NCI-H1105 (cell line): ENCODE measurements at places on chromosomes 7 and 10.

- DNase-seq: no peak
Observed at GRCh38 chr7:119996634-119997033, 276.3 kb upstream of the KCND2 start.

GRCh38 chr7:28083998-28084985 lies 96.3 kb downstream of the JAZF1 start:
- no peak for DNase-seq

- no peak for DNase-seq
Observed at GRCh38 chr7:140698477-140698876, 2.0 kb downstream of the NDUFB2 start.

GRCh38 chr10:50582046-50582445 lies 41.7 kb downstream of the SGMS1 start:
- no peak for DNase-seq

GRCh38 chr10:124306922-124307371 lies 111.8 kb downstream of the OAT start:
- no peak for DNase-seq

DNA sequence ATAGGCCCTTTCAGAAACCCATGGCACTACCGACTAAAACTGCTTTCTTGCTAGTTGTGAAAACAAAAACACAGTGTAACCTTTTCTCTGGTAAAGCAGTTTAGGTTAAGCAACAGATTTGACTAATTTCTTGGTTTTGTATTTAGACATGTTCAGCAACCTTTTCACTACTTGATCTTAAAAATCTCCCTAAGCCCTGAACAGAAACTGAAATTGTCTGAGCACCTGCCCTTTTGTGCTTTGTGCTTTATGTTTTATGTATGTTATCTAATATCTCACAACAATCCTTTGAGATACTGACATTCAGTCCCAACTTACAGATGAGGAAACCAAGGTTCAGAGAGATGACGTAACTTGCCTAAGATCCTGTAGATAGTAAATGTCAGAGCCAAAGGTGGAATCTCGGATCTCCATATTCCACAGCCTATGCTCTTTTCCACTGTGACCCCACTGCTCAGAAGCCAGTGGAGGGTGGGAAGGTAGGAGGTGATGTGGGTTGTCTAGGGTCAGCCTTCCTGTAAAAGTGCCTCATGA lies 146.6 kb downstream of the LCOR start:
- DNase-seq: no peak

GRCh38 chr7:103637726-103638125 lies 191.7 kb upstream of the SLC26A5 start:
- DNase-seq: no peak

DNA sequence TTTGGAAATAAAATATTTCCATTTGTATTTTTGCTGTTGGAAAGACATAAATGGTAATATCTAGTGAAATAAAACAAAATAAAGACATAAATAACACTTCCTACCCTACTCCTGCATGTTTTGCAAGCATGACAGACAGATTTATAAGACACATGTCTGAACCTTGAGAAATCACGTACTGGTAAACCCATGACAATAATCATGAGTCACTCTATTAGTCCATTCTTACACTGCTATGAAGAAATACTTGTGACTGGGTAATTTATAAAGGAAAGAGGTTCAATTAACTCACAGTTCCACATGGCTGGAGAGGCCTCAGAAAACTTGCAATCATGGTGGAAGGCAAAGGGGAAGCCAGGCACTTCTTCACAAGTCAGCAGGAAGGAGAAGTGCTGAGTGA lies 942.2 kb downstream of the REEP3 start:
- DNase-seq: no peak

DNA sequence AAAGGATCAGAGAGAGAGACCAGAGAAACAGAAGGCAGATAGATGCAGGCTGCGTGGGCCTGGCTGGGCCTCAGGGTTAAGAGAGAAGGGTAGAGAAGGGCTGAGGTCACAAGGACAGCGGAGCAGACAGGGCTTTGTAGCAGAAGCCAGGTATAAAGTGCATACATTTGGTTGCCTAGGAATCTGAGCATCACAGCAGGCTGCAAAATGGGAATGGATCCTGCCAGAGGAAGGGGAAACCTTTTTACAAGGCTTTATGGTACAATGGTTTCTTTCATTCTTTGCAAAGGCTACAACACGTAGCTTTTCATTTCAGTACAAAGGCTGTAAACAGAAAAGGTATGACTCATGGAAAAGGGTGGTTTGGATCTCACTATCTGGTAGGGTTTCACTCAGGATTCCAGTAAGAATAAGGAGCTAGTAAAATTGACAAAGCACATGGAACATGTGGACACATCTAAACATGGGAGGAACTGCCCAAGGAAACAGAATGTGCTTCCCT lies 275.1 kb downstream of the DOCK4 start:
- DNase-seq: no peak

DNA sequence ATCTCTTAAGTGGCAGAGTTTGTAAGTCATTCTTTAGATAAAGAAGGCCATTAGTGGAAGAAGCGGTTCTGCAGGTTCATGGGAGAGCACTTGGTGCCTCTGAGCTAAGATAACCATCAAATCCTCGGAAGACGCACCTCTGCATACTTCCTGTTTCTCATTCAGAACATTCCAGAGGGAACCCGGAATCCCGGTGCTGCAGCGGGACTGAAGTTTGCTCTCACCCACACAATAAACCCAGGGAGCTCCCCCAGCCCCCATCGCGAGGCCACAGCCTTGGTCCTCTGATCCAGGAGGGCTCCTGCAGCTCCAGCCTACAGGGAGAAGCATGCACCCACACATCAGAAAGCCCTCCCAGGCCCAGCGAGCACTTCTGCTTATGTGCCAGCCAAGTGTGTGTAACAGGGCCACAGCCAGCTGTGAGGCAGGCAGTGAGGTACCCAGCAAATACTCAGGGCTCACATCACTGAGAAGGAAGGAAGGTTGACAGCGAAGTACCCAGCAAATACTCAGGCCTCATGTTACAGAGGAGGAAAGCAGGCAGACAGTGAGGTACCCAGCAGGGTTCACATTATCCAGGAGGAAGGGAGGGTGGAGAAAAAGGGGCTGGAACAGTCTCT lies 142.4 kb downstream of the DIP2C start:
- DNase-seq: no peak

DNA sequence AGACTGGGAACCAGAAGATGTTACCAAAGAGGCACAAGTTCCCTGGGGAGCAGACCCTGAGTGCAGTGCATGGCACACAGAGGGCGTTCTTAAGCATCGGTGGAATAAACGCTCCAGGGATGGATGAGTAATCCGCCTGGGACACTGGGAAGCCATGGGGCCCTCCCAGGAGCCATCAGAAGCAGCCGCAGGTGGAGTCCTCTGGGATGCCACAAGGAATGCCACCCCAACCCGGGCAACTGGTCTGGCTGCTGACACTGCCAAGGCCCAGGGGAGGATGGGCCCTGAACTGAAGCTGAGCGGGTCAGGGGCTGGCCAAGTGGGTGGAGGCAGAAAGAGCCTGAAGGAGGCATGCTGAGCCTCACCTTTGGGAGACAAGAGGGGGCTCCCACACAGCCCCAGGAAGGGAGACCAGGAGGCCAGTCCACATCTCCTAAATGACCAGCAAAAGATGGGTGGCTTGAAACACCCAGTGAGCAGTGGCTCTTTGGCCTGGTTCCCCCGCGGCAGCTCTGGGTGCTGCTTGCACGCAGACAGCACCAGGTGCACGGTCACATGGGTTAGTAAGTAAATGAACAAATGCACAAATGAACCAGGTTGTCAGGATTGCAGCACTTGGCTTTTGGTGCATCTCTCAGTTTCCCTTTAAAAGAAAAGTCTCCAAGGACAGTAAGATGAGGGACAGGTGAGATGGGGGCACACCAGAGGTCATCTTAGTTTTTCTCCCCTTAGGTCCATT lies 141.3 kb upstream of the ZMIZ1 start:
- no peak for DNase-seq

GRCh38 chr7:68688416-68689086 lies 909.7 kb upstream of the AUTS2 start:
- peak; percentile 49 for DNase-seq

DNA sequence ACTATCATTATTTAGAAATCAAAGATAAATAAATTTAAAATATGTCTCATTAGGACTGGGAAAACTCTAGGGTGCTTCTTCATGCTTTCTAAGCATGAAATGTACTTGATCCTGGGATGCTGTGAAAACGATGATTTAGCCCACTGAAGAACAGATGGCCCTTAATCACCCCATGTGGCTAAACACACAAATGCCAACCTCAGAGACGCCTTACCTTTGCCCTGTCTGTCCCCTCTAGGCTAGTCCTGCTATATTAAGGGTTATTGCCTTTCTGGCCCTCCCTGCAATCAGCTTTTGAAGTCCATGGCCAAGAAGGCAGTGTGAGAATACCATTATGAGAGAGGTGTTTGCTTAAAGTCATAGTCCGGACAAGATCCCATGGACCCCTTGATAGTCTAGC lies 217.2 kb downstream of the TWIST1 start:
- no peak for DNase-seq

DNA sequence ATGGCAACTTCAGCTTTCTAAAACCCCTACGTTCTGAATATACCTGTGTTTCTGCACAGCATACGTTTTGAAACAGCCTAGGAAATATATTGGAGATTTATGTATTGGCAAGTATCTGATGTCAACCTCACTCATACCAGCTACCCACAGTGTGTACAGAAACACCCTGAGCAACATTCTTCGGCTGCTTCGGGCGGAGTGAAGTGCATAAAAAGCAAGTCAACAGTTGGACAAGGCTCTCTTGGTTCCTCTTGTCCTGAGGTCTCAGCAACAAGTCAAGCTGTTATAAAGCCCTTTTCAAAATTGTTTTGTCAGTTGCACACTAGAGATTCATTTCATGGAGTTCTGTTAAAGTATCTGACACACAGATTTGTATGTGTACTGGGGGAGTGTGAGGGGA lies 40.0 kb upstream of the PAPSS2 start:
- DNase-seq: no peak

- DNase-seq: no peak
Observed at GRCh38 chr7:1481300-1481699, 22.0 kb upstream of the MICALL2 start.

DNA sequence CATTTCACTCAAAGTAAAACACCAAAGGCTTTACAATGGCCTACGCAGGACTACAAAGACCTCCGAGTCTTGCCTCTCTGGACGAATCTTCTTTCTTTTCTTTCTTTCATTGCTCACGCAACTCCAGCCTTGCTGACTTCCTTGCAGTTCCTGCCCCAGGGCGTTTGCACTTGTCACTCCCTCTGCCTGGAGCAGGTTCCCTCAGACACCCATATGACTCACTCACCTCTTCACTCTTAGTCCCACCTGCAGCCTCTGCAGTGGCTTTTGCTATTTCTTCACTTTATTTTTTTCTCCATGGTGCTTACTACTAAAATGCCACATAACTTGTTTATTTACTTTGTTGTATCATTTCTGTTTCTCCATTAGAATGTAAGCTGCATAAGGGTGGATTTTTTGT lies 33.1 kb downstream of the GHRHR start:
- DNase-seq: no peak

- DNase-seq: no peak
Observed at GRCh38 chr7:87328281-87328680, 17.2 kb upstream of the CROT start.

- DNase-seq: no peak
Observed at GRCh38 chr7:17339139-17339538, 40.7 kb downstream of the AHR start.

DNA sequence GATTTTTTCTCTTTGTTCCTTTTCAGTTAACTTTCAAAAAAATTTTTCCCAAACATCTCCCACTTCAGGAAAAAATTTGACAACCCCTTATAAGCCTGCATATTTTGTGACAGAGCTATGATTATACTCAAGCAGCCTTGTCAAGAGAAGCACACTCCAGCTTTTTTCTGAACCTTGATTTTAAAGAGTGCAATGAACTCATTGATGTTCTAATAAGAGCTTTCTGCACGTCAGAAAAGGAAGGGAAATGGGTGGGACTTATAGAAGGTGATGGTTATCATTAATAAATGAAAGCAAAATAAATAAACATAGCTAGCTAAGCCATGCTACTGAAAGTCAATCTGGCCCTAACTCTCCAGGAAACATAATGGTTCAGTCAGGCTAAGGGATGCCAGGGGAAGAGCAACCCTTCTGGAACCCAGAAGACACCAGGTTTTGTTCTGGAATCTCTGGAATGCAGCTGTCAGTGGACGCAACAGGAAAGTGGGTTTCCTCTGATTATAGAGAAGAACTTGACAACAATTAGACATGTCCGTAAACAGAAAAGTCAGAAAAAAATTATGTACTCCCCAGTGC lies 76.1 kb downstream of the NHLRC2 start:
- DNase-seq: no peak

DNA sequence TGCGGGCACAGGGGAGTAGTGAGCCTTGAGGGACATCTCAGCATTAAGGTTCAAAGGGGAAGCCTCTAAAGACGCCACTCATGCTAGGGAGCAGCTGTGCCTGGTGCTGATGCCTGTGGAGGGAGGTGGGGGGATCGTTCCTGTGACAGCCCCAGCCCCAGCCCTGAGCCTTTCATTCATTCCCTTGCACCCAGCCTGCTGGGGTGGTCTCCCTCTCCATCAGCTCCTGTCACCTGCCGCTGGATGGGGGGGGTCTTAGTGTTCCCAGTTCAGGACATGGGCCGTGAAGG lies 11.6 kb downstream of the ZNF316 start:
- no peak for DNase-seq

DNA sequence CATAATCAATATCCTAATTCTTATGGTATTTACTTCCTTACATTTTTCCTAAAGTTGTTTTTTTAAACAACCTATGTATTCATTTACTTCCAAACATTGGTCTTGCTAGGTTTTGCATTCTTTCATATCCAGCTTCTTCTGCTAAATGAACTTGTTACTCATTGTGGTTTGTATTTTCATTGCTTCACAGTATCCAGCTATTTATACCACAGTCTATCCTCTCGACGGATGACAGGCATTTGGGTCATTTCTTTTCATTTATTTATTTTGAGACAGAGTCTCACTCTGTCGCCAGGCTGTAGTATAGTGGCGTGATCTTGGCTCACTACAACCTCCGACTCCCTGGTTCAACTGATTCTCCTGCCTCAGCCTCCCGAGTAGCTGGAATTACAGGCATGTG lies 66.8 kb downstream of the CCDC6 start:
- no peak for DNase-seq

DNA sequence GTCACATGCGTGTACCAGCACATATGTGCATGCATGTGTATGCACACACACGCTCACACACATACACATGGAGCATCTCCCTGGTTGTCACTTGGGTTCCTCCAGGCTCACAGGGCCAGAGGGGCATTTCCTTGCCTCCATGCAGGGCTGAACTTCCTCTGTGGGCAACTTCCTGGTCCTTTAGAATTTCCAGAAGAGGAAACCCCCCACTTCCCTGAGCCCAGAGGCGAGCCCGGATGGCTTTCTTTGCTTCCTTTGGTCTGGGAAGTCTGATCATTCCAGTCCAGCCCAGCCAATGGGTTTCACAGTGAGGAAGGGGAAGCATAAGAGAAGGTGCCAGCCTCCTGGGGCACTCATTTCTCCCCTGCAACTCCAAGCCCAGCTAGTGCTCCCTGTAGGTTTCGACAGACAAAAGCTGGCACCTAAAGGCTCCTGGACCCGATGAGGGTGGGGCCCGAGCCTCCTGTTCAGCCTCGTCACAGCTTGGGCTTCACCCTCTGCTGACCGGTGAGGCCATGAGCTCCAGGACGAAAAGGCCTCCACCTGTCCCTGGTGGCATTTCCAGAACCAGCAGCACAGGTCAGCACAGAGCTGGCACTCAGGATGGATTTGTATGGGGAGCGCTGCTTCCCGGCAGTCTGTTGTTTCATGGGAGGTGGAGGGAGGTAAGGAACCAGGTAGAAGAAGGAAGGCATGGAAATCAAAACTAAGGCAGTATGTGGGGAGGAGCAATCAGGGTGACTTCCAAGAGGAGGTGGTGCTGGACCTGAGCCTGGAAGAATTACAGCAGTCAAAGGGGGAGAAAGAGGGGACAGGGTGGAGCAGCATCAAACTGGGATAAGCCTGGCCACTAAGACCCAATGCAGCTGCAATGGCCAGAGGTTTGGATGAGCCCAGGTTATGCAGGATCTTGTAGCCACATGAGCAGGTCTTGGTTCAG lies 23.7 kb downstream of the BTBD16 start:
- DNase-seq: no peak
